Mesothelial cell of epicardium (in vitro differentiated cells): ENCODE measurements at places on chromosomes 3 and 15. TPM values are rescaled to one million over a fixed set of nuclear protein-coding genes. Genes with fewer than 3 reads are reported as not detected.
A peak's percentile ranks its signal among the peaks of the same experiment; 100 is the strongest.

DNA sequence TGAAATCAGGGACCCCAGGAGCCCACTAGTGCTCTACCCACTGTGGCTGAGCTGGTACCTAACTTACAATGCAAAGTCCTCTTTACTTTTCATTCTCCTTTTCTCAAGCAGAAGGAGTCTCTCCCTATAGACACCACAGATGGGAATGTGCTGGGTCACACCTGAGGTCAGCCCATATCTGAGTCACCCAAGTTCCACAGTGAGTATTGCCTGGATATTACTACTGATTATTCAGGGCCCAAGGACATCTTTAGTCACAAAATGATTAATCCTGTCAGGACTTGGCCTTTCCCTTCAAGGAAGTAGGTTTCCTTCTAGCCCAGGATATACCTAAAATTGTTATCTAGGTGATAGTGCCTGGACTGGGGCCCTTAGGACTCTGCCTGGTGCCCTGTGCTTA is 1305.2 kb downstream of the SI start:
- H3K4me1 ChIP-seq: no peaks in the 10 kb centered on the region
- H3K27ac ChIP-seq: no peak overlapping the region
- H3K4me3 ChIP-seq: no peak overlapping the region
- DNase-seq: no peak

DNA sequence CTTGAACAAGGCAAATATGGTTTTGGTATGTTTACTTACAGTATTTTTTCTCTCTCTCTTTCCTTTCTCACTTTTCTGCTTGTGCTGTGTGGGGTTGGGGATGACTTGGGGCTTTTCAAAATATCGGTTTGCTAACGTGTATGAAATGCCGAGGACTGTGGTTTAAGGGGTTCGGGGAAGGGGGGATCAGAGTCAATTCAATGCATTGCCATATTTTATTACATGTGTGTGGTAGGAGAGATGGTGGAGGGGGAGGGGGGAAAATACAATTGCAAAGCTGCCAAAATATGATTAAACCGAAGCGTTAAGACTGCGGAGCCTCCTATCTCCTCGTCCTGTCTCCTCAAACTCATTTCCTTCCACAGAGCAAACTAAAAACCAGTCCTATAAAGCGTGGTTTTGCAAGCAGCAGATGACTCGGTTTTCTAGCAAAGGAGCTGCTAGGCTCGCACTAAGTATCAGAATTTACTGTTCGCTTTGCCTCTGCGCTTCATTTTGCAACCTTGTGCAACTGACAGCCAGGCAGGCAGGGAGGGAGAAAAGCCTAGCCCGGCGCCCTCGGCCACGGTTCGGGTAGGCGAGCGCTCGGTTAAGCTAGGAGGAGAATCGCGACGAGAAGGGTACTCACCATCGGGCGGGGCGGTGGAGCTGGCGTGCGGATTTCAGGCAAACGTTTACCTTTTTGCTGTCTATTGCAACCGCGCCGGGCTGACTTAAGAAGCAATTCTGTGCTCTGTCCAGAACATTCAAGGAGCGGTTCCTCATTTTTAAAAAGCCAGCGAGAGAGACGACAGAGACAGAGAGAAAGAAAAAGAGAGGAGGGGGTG is 4.0 kb upstream of the NR2F2 start:
- H3K4me1 ChIP-seq: peaks cover 51% of the 10 kb centered on the region
- H3K27me3 ChIP-seq: no peaks in the 10 kb centered on the region
- peak overlapping the region; percentile 99 for H3K27ac ChIP-seq
- peaks cover 3% of the 10 kb centered on the region for H3K36me3 ChIP-seq
- peak overlapping the region; percentile 96 for H3K4me3 ChIP-seq

DNA sequence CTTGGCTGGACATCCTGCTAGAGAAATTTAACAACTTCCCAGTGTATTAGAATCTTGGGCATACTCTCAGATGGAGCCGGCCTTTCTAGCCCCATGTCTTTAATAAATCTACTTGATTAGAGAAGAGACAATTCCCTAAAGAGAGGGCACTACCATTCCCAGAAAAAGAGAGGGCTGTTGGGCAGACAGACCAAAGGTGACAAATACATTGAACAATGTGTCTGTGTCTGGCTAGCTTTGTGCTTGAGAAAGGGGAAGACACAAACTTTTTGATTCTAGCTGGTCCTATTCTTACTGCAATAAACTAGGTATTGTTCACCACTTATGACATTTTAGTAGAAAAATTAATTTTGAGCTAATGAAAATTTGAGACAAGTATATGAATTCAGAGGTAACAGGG is 57.7 kb downstream of the DUT start:
- no peak overlapping the region for H3K4me3 ChIP-seq
- no peak overlapping the region for H3K27ac ChIP-seq
- no peaks in the 10 kb centered on the region for H3K36me3 ChIP-seq
- no peaks in the 10 kb centered on the region for H3K27me3 ChIP-seq

Gene CHRD
- total RNA-seq: 5.6 to 6.8 TPM (median 6.4 TPM) in 3 replicates
